ENCODE measurements at places on chromosomes 2 and 18. TPM values are rescaled to one million over a fixed set of nuclear protein-coding genes. Genes with fewer than 3 reads are reported as not detected.

DNA sequence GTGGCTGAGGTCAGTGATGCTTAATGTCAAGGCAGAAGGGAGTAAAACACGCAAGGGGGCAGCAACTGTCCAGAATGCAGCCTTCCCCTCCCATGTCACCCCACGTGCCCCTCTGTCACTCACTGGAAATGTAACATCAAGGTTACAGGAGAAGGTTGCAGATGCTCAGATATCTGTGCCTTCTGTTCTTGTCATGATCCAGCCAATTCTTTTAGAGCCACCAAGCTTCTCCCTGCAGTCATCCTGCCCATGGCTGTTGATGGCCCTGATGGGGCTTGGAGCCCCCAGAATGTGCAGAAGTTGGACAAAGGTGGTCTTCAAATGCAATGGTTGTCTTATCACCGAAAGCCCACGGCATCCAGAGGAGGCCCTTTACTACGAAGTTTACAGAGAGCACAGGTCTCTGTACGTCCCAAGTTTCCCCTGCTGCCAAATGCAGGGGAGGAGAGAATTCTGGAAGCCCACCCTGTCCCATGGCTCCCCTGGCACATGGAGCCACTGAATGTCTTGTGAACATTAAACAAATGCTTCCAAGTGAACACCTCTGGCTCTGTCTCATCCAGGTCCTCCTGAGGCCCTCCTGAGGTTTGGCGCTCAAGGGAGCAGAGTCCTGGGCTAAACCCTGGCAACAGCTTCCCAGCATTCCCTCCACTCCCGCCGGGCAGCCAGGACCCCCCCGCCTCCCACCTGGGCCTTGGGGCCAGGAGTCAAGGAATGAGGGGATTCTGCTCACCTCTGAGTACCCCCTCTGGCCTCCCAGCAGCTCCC is 4.5 kb upstream of the GPR55 start:
- H3K36me3 ChIP-seq = no peaks in the 10 kb centered on the region
- no peak for DNase-seq
- peaks cover 45% of the 10 kb centered on the region for H3K4me1 ChIP-seq
- peaks cover 1% of the 10 kb centered on the region for H3K27me3 ChIP-seq
- H3K27ac ChIP-seq = no peak overlapping the region

DNA sequence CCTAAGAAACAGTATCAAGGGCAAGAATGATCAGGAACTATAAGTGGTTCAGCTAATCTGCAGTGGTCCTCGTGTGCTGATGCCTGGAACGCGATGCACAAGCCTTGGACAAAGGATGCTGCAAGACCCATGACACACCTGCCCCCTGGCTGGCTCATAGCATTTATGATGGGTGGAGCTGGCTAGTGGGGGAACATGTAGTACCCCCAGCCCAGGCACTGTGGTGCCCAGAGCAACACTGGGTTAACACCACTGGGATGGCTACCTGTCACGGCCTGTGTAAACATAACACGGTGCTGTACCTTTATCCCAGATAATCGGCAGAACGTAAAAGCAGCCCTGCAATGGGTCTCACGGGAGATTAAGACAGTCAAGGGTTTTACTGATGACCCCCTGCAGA is 60.3 kb upstream of the PEX13 start:
- peaks cover 40% of the 10 kb centered on the region for H3K36me3 ChIP-seq
- H3K4me1 ChIP-seq = no peaks in the 10 kb centered on the region
- H3K27me3 ChIP-seq = no peaks in the 10 kb centered on the region
- H3K27ac ChIP-seq = no peak overlapping the region

DNA sequence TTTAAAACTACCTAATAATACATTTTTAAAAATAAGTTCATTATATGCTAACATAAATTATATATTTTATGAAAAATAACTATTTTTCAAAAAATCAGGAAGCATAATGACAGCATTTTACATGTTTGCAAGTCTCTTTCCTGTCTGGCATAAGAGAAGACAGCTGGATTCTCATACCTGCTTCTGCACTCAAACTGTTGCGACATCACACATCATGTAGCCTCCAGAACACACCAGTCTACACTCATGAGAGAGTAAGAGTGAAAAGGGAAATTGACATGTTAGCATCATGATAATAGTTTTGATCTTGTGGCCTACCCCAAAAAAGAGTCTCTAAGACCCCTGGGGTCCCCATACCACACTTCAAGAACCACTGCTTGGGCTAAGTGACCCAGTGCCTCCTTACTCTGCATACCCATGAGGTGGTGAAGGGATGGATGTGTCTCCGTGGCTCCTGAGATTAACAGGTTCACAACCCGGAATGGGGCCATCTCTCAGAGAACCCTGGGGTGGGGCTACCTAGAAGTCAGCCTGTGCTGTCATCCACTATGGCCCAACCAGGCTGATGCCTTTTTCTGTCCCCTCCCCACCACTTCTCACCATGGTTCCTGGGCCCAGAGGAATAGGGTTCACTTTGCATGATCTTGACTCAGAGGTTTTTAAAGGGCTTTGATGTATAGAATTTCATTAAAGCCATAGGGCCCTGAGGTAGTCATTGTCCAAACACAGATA is 102.6 kb upstream of the DAPL1 start:
- H3K4me1 ChIP-seq = no peaks in the 10 kb centered on the region
- H3K36me3 ChIP-seq = no peaks in the 10 kb centered on the region
- peaks cover 7% of the 10 kb centered on the region for H3K27me3 ChIP-seq

- no peaks in the 10 kb centered on the region for H3K27me3 ChIP-seq
- H3K4me3 ChIP-seq = no peak overlapping the region
- no peak for DNase-seq
Measured at GRCh38 chr2:62811972-62812371, 106.5 kb downstream of the EHBP1 start.

GRCh38 chr2:1132328-1132969 is 181.8 kb downstream of the SNTG2 start:
- DNase-seq = no peak
- H3K27me3 ChIP-seq = peaks cover 5% of the 10 kb centered on the region
- no peaks in the 10 kb centered on the region for H3K36me3 ChIP-seq
- H3K4me3 ChIP-seq = no peak overlapping the region

The GAD1 gene
- total RNA-seq = not detected

DNA sequence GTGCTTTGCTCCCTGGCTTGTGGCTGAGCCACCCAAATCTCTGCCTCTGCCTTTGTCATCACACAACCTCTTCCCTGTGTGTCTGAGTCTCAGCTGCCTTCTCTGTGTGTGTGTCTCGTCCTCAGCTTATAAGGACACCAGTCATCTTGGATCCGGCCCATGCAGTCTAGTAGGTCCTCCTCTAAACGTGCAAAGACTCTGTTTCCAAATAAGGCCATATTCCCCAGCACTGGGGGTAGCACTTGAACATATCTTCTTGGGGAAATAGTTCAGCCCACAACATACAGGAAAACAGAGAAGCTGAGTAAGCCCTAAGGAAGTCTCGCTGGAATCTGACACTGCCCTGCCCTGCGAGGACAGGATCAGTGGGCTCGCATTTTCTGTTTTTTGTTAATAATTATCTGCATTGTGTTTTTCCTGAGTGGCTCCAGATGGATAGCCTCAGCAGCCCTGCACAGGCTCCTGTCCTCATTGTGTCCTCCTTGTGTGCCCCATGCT is 42.1 kb downstream of the MTCL1 start:
- no peak overlapping the region for H3K27ac ChIP-seq
- H3K36me3 ChIP-seq = peaks cover 2% of the 10 kb centered on the region
- no peak overlapping the region for H3K4me3 ChIP-seq
- no peak for DNase-seq
- H3K4me1 ChIP-seq = peaks cover 26% of the 10 kb centered on the region
- H3K27me3 ChIP-seq = no peaks in the 10 kb centered on the region

DNA sequence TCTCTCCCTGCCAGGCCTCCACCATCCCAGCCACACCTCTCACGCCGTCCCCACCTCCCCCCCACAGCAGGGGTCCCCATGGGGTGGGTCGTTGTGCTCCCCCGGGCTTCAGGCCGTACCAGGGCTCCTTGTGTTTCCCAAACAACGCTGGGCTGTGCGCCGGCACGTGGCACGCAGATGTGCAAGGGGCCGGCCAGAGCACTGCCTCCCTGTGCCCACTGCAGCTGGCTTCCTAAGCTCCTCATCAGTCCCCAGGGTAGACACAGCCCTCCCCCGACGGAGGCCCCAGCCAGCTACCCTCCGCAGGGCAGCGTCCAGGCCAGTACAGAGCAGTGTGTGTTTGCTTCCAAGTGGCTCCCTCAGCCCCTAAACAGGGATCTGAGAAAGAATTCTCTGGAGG is 34.0 kb downstream of the BIN1 start:
- DNase-seq = no peak
- peaks cover 62% of the 10 kb centered on the region for H3K36me3 ChIP-seq

The SP140 gene
- 27.5 TPM for total RNA-seq

GRCh38 chr18:33558529-33558928 is 19.5 kb upstream of the ASXL3 start:
- no peaks in the 10 kb centered on the region for H3K36me3 ChIP-seq
- H3K27me3 ChIP-seq = no peaks in the 10 kb centered on the region
- no peak overlapping the region for H3K4me3 ChIP-seq
- no peak for DNase-seq
- no peaks in the 10 kb centered on the region for H3K4me1 ChIP-seq

The NR4A2 gene
- 1.8 TPM for total RNA-seq

The SRD5A2 gene
- total RNA-seq = not detected

GRCh38 chr18:77754475-77755044 is 504.9 kb downstream of the GALR1 start:
- H3K36me3 ChIP-seq = no peaks in the 10 kb centered on the region
- H3K4me1 ChIP-seq = no peaks in the 10 kb centered on the region
- DNase-seq = no peak

Measured in naive thymus-derived CD8-positive, alpha-beta T cell (primary cell).